CD8-positive, alpha-beta memory T cell (primary cell): ENCODE measurements at places on chromosomes 12 and 14.
A peak's percentile ranks its signal among the peaks of the same experiment; 100 is the strongest.

DNA sequence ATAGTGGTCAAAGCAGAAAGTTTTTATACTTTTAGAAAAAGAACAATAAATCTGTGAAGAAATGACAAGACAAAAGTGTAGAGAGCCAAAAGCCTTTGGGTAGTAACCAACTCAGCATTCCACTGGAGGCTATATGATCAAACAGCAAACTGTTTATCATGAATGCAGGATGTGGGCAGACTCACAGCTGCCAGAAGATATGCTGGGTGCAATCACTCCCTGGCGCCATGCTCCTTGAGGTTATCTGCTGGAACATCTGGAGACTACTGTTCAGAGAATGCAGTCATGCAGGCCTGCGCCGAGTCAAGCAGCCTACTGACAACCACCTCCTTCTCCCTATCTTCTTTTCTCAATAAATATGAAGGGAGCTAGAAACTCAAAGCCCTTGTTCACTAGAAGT, 49.0 kb upstream of the SLC8A3 start:
- no peak for DNase-seq

DNA sequence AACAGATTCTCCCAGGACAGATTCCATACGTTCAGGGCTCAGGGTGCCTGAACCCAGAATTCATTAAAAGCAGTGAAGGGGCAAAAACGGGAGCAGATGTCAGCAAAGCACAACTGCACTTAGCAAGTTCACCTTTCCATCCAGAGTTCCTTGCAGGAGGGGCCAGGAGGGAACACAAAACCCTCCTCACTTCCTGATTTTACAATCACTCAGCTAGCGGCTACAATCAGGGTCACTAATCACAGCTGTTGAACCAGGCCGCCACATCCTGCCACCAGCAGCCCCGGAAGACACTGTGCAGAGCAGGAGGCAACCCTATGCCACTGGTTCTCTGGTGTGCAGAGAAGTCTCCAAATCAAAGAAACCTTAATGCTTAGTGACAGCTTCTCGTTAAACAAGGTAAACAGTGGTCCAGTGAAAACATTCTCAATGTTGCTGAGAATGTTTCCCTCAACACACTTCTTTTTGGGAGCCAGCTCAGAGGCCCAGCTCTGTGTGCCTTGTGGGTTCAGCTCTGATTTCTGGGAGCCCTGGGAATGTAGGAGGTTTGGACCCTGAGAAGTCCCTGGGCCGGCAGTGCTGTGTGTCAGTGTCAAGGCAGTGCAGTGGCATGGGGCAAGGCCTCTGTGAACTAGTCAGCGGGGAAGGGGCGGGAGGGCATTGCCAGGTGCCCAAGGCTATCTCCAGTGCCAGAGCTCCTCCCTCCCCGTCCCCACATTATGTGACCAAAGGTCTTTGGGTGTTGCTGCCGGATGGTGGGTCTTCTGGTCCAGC, 54.5 kb downstream of the VCPKMT start:
- peak; percentile 79 for DNase-seq

DNA sequence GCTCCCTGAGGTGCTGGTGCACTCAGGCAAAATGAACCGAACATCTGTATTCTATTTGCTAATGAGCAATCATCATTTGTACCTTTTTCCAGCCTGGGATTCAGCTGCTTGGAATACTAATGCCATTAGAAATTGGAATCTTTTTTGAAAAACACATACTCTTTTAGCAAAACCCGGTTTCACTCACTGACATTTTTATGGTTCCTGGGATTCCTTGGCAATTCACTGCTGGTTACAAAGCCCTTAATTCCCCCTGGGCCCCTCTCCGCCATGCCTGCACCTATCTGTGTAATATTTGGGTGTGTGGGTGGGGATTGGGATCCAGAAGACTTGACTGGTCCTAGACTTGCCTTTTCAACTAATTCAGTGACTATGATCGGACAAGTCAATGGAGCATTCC, 199.1 kb downstream of the FOXN3 start:
- no peak for DNase-seq

- DNase-seq = no peak
Measured at GRCh38 chr14:72740966-72741825, 152.7 kb downstream of the DPF3 start.

DNA sequence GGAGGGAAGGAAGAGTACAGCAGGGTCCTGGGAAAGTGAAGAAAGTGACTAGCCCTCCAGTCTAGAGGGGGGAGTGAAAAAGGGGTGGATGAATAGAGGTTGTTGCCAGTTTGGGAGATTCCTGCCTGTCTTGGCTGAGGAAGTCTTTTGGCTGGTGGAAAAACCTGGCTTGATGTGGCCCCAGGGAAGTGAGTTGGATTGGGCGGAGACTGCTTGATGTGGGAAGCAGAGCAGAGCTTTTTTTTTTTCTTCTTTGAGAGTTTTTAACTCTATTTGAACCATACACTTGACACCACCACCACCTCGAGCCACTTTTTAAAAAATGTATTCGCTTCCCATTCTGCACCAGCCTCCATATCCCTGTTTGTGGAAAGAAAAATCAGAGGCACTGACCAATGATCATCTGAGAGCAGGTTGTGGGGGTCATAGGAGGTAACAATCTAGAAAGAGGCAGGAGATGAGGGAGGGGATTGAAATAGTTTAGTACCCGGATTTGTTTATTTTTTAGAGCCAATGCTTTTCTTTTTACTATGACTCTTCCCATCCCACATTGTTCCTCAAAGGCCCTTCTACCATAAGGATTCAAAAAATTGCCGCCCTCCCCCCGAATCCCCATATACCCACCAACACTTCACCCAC, 690 bp upstream of the DTX3 start:
- no peak for DNase-seq

DNA sequence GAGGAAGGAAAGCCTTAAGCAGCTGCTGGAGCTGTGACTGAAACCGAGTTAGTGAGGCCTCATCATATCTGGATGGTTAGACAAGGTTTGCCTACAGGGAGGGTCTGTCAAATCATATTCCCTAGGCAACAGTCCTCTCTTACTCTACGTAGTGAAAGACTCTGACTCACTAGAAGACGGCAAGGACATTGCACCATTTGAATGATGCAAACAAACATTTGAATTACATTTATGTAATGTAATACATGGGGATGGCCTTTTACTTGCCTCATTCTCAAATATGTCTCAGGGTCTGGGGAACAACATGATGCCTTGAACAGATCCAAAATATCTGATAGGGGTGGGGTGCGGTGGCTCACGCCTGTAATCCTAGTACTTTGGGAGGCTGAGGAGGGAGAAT, 29.8 kb upstream of the STRAP start:
- DNase-seq = no peak

DNA sequence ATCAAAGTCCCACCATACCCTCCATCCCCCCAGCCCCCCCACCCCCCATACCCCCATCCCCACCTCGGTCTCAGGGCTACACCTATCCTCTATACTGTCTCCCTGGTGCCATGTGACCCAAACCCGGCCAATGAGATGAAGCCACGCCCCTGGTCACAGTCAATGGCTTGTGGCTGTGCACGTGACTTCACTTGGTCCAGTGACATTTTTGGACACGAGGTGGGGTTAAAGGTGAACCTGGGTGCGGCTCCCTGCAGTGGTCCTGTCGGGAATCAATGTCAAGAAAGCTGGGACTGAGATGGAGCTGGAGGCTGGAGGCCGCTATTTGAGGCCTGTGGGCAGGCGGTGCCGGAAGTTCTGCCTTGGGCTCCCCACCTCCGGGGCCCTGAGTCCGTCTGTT, 100.7 kb upstream of the MAP1LC3B2 start:
- no peak for DNase-seq

DNA sequence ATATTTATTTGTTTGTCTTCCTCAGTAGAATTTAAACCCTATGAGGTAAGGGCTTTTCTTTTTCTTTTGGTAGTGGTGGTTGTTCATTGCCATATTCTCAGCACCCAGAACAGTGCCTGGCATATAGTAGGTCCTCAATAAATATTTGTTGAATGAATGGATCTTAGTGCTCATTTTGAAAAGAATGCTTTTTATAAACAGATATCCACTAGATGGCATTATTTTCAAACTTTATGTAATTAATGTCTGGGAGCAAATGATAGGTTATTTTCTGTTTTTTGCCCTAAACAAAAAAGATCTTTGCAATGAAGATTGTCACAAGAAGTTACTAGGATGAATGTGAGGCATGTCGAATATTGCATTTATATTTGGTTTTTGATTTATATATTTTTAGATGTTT, 64.1 kb downstream of the RAD51B start:
- DNase-seq = no peak

DNA sequence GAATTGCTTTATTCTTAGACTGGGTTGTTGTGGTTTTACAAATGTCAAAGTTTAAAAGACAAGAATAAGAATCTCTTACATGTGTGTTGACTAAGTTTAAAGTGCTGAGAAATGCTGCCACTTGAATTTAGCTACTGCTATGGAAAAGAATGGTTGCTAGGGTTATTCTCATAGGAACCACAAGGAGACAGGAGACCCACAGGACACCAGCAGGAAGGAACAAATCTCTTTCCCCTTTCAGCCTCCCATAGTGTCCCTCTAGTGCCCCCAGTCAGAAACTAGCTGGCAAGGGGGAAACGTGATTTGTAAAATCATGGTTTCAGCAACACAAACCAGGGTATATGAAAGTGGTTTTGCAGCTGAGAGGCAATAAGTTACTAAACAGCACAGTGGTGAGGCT, 102.7 kb downstream of the ST8SIA1 start:
- DNase-seq = no peak

GRCh38 chr14:39491134-39491571, 58.9 kb upstream of the FBXO33 start:
- peak; percentile 14 for DNase-seq

- DNase-seq = no peak
Measured at GRCh38 chr14:95311752-95312151, 8.0 kb downstream of the CLMN start.

DNA sequence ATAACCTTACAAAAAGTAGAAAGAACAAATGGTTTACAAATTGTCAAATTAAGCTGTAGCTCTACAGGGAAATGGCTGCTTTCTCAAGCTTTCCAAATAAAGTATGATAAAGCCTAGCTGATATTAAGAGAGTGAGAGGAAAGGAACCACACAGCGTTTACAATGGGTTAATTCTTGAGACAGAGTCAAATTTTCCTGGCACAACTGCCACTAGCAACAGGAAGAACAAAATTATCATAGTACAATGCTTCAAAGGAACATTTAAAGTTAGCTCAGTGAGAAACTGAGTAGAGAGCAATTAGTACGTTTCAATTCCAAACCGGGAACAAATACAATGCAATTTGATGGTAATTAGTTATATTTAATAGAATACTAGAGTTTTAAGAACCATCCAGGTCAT, 116.0 kb downstream of the PPP1R12A start:
- no peak for DNase-seq

DNA sequence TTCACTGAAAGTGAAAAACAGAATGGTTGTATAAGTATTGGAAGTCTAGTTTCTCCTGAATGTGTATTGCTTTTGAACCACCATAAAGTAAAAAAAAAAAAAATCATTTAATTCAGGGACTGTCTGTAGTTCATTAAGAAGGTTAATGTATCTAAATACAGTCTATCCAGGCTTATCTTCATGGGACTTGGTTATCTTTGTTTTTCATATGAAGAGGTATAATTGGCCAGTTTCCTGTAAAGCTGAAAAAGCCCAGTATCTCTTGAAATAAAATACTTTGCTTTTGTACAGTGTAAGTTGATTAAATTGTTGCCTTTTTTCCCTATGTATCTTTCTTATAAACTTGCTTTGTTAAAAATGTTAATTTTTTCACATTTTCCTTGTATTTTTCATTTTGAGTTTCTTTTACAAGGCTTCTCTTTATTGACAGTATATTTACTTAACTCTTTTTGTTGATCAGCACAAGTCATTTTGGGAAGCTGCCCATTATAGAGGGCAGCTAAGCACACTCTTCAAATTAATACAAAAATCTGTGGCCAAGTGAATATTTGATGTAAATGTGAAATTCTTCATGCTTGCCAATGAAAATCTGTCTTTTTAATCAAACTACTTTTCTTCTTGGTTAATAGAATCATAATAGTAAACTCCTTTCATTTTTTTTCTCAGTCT, 156.0 kb downstream of the TMTC3 start:
- no peak for DNase-seq

DNA sequence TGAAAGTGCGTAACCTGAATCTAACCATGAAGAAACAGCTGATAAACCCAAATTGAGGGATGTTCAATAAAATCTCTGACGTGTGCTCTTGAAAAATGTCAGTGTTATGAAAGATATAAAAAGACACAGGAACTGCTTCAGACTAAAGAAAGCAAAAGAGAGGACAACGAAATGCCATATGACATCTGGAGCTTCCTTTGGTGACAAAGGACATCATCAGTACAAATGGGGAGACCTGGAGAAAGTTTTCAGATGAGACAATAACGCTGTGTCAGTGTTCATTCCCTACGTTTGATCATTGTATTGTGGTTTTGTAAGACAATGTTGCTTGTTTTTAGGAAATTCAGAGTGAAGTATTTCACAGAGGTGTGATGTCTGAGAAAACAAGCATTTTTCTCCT, 125.9 kb upstream of the MAP1LC3B2 start:
- no peak for DNase-seq

- no peak for DNase-seq
Measured at GRCh38 chr12:92105676-92106075, 40.0 kb downstream of the BTG1 start.

DNA sequence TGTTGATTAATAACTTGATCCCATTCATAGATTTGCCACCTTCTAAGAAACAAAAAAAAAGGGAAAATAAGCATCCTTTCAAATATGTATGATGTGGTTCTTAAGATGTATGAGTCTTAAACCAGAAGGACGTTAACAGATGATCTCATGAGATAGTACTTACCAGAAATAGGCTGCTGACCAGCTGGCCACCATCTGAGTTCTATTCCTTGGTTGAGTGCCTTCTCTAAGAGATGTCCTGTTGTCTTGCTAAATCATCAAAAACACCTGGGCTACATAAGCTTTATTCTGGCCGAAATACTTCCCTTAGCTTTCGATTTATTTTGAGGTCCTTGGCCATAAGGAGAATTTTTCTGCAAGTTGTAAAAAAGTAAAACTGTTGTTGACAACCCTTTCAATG, 55.6 kb downstream of the GPR65 start:
- no peak for DNase-seq

- no peak for DNase-seq
Measured at GRCh38 chr12:121484967-121485366, 85.0 kb downstream of the RNF34 start.

GRCh38 chr12:131923260-131923659, 5.8 kb upstream of the PUS1 start:
- no peak for DNase-seq

GRCh38 chr14:101361451-101362433, 199.6 kb upstream of the DIO3 start:
- no peak for DNase-seq

DNA sequence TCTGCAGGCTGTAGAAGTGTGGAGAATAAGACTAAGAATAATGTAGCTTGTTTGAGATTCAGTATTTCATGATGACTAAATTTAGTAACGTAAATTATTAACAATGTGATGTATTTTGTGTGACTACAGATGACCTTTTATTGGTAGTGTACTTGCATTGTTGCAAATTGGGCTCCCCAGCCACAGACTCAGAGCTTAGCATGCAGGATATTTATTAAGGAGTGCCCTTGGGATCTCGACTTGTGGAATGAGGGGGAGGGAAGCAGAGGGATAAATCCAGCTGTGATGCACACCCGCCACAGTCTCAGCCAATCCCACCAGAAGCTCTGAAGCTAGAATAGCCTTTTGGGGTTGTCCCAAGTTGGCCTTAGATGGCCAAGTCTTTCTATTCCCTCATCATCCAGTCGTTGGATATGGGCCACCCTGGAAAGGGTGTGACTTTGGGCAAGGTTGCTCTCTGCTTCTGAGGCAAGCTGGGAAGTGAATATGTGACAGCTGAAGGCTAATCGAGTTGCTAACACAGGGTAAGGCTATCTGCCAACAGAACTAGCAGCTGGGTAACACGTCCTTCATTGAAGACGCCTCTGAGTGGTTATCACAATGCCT, 42.1 kb upstream of the USP44 start:
- no peak for DNase-seq
